M059J (cell line): ENCODE measurements at places on chromosomes 2 and 18.

GRCh38 chr18:11019295-11020105 lies 129.9 kb downstream of the PIEZO2 start:
- DNase-seq, result no peak

GRCh38 chr2:47076586-47077441 lies 78.3 kb downstream of the STPG4 start:
- peak; percentile 99 for DNase-seq

- peak; percentile 99 for DNase-seq
Measured at GRCh38 chr18:22282311-22283115, 113.1 kb downstream of the GATA6 start.

GRCh38 chr2:40184551-40184950 lies 267.3 kb downstream of the SLC8A1 start:
- DNase-seq, result peak; percentile 3

DNA sequence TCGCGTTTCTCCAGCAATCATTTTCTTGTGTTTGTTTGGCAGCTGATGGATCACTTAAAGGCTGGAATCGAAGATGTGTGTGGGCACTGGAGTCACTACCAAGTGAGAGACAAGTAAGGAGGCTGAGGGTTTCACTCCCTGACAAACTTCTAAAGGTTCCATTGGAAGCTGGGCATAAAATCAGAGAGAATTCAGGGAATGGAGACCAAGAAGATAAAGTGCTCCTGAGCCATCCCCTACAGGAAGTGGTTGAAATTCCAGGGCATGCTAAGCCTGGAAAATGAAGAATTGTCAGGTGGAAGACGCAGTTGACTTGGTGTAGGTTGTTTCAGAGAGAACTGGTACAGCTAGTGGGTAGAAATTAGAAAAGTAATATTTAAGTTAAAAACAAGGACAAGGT lies 39.1 kb downstream of the SLC9A4 start:
- DNase-seq, result no peak

DNA sequence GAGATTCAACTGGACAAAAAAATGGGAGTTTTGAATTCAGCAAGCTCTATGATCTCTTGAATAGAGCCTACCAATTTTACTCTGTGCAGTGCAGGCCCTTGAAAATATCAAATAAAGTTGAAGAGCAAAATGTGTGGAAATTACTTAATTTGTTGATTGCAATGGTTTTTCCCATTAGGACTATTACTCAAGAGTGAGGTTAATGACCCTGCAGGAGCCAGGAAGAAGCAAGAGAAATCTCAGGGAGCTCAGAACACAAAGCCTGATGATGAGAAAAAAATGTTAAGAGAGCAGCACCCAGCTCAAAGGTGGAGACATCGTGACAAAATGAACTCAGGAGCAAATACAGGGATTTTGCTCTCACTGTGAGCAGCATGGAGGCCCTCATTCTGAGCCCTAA lies 337.6 kb upstream of the TRIB2 start:
- DNase-seq, result no peak
